ENCODE measurements at places on chromosomes 5 and 9.

DNA sequence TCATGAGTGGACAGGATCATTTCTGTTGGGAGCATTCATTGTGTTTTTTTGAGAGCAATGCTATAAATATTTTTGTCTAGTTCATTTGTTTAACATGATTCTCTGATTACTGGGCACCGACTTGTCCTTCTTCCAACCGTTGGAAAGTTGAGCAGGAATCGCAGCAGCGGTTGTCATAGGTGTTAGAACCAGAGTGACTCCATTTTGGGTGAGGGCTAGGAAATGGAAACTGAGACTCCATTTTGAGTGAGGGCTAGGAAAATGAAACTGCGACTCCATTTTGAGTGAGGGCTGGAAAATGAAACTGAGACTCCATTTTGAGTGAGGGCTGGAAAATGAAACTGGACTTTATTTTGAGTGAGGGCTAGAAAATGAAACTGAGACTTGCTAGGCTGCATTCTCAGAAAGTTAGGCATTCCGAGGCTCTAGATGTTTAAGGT lies 100.6 kb downstream of the ICE1 start:
- peak; percentile 25 for DNase-seq
- H3K4me1 ChIP-seq, result peaks cover 27% of the 10 kb centered on the region
- peak overlapping the region; percentile 56 for H3K27ac ChIP-seq
- H3K4me3 ChIP-seq, result no peak overlapping the region
- peaks cover 16% of the 10 kb centered on the region for H3K36me3 ChIP-seq

DNA sequence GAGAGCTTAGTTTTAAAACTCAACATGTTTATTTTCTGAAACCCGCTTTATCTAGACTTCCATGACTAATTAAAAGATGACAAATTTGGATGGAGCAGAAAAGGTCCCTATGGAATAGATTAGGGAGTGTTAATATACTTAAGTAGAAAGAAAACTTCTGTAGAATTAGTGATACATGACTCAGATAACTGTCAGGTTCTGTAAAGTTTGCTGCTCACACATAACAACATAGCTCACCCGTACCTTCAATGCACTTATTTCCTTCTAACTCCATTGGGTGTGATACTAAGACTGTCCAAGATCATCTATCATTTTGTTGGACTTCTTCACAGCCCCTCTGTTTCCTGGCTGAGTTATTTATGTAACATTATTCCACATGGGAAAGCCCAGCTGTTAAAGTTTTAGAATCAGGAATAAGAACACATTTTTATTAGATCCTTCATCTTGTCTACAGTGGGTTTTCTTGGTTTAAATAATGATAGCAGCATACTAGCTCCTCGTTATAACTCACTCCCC lies 27.8 kb downstream of the TMEM167A start:
- no peak overlapping the region for H3K27ac ChIP-seq
- no peak for DNase-seq
- H3K4me3 ChIP-seq, result no peak overlapping the region
- H3K27me3 ChIP-seq, result no peaks in the 10 kb centered on the region
- H3K36me3 ChIP-seq, result peaks cover 18% of the 10 kb centered on the region

DNA sequence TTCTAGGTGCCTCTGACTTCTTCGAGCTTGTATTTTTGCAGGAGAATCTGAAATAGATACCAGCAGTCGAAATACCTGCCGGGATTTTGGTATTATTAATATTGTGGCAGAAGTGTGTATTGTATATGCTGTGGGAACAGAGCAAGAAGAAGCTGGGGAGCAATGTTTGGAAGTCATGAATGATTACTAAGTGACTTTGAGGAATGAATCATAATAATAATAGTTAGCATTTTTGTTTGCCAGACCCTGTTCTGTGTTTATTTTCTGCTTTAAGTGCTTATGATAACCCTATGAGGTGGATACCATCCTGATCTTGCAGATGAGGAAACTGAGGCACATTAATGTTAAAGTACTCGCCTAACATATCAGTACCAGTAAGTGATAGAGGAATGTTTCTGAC lies 32.4 kb downstream of the RAB24 start:
- H3K36me3 ChIP-seq, result peaks cover 24% of the 10 kb centered on the region
- H3K4me3 ChIP-seq, result no peak overlapping the region
- H3K27ac ChIP-seq, result no peak overlapping the region
- no peak for DNase-seq

DNA sequence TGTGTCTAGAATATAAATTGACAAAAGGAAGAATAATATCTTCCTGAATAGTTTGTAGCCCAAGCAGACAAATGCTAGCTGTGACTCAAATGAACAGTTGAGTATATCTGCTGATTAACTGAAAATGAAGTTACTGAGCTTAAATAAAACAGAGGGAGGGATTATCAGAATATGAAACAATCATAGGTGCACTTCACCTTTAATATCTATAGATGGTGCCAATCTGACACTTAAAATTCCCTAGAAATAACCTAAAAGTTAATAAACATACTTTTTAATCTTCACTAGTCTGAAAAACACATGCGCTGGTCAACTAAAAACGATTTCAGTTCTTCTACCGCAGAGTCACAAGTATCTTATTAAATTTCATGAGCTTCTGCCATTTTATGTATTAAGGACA lies 280.8 kb upstream of the RASA1 start:
- H3K27ac ChIP-seq, result no peak overlapping the region
- H3K4me1 ChIP-seq, result no peaks in the 10 kb centered on the region
- no peak overlapping the region for H3K4me3 ChIP-seq
- H3K27me3 ChIP-seq, result no peaks in the 10 kb centered on the region
- no peak for DNase-seq

GRCh38 chr5:850511-851006 lies at the start of gene ZDHHC11:
Gene ZDHHC11, minus strand, starts transcription at chr5:850986. Its CDS starts 384 bp downstream, at chr5:850602.
- no peaks in the 10 kb centered on the region for H3K36me3 ChIP-seq
- DNase-seq, result no peak
- peaks cover 1% of the 10 kb centered on the region for H3K27me3 ChIP-seq
- H3K4me1 ChIP-seq, result peaks cover 8% of the 10 kb centered on the region
- no peak within 1 kb of the TSS for H3K4me3 ChIP-seq

DNA sequence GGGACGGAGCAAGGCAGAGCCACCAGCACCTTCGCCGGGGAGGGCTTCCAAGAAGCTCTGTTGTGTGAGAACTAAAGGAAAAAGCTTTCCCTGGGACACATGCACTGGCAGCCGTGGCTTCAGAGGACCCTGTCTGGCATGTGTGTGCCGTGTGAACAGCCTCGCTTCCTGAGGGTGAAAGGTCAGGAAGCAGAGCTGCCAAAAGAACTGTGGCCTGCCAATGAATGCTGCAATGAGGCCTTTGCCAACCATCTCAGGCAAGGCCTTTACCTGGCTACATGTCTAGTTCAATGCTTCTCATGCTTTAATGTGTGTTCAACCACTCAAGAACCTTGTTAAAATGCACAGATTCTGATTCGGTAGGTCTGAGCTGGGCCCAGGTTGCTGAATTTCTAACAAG lies 53.5 kb downstream of the NIPSNAP3B start:
- peaks cover 5% of the 10 kb centered on the region for H3K36me3 ChIP-seq
- no peaks in the 10 kb centered on the region for H3K27me3 ChIP-seq
- no peak overlapping the region for H3K4me3 ChIP-seq
- H3K4me1 ChIP-seq, result no peaks in the 10 kb centered on the region
- H3K27ac ChIP-seq, result no peak overlapping the region
- no peak for DNase-seq

DNA sequence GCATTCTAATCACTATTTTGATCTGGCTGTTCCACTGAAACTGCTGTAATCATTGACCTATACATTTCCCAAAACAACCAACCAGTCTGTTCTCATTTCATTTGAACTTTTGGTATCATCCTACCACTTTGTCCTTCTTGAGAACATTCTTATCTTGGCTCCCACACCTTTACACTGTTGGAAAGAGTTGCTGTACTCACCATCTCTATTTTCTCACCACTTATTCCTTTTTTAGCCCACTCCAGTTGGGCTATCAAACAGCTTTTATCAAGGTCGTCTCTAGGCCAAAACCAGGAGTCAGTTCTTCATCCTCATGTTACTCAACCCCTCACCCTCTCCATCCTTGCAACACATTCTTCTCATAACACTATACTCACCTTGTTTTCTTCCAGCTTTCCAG lies 170.1 kb downstream of the KDM4C start:
- no peaks in the 10 kb centered on the region for H3K27me3 ChIP-seq
- DNase-seq, result no peak
- no peak overlapping the region for H3K4me3 ChIP-seq
